T-helper 2 cell (primary cell): ENCODE measurements at places on chromosomes 2 and 18.

DNA sequence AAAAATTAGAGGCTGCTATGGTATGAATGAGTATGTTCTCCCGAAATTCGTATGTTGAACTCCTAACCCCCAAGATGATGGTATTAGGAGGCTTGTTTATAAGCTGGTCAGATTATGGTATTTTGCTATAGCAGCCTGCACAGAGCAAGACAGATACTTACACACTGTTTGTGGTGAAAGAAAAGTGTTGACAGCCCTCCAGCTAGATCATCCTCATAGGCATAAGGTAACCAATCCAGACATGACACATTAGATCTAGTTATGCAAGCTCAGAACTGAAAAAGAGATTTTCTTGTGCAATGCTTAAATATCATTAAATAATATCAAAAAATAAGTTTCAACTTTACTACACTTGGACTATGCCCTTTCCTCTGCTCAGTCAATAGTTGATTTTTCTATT lies 107.1 kb downstream of the ABCA12 start:
- DNase-seq: no peak

GRCh38 chr18:23648456-23648855 lies 14.3 kb downstream of the ANKRD29 start:
- no peak for DNase-seq

DNA sequence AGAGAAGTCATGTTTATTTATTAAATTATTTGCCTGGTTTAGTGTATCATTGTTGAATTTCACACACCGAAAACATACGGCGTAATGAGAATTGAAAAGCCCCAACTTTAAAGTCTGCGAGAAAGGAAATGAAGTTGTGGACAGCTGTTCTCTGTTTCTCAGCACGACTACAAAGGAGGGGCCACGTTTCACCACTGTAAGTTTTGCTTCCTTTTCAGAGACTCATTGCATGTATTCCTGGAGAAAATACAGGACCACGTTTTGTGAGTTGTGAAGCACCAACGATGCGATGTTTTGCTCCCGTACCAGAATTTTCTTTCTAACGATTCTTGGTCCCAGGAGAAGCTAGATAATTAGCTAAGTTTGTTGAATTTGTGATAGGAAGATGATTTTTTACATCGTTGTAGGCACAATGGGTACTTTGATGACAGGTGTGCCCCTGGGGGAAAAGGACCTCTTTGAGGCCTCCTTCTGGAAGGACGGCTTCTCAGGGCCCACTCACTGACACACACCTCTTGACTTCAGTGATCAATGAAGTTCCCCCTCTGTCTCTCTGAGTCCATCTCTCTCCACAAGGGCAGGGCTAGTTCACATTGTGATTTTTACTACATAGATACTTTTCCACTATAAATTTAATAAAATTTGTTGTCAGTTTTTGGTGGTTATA lies 23.7 kb upstream of the ACKR3 start:
- no peak for DNase-seq

DNA sequence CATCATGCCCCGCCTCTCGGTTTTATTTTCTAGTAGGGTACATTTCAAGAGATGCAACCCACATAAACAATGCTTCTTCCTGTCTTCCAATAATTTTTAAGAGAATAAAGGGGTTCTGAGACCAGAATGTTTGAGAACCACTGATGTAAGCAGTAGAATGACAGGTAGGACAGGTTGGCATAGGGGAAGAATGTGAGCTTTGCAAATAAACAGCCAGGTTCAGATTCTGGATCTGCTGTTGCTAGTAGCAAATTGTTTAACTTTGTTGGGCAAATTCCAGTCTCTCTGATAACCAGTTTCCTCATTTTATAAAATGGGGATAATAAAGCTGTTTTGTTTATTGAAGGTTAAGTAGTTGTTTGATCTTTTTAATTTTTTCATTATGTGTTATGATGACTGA lies 32.8 kb downstream of the SOCS6 start:
- DNase-seq: no peak

- DNase-seq: no peak
These were observed 375.1 kb upstream of the ID2 start for GRCh38 chr2:8306530-8307351.

- no peak for DNase-seq
These were observed 69.5 kb upstream of the PELI1 start for GRCh38 chr2:64213532-64214275.

- no peak for DNase-seq
These were observed 6.8 kb downstream of the COPS8 start for GRCh38 chr2:237092506-237092905.

DNA sequence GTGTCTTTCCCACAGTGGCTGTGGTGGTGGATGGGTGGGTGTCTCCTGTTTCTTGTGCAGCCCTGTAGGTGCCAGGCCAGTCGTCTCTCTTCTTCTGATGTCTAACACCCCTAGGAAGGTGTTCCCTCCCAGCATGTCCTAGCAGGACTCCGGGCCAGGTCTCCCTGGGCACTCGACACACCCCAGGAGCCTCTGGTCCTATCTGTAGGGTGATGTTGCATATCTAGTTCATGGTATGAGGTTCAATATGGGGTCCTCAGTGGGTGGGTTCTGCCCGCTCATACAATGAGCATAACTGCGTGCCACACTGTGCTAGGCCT lies 14.4 kb downstream of the NGEF start:
- DNase-seq: no peak

DNA sequence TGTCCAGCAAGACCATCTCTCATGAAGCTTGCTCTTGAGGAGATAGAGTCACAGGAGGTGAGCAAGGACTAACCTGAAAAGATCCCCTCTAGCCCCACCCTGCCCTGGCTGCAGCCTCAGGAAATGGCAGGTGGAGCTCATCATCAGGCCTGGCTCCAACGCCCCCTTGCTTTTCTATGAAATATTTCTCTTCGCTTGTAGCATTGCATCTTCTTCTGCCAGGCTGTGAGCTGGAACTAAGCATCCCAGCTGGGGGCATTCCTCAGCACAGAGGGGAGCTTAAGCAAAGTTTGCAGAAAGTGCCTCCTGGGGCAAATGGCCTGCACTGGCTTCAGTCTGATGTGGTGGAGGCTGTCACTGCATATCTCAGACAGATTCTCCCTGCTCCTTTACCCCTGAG lies 90.1 kb upstream of the LGALSL start:
- no peak for DNase-seq

DNA sequence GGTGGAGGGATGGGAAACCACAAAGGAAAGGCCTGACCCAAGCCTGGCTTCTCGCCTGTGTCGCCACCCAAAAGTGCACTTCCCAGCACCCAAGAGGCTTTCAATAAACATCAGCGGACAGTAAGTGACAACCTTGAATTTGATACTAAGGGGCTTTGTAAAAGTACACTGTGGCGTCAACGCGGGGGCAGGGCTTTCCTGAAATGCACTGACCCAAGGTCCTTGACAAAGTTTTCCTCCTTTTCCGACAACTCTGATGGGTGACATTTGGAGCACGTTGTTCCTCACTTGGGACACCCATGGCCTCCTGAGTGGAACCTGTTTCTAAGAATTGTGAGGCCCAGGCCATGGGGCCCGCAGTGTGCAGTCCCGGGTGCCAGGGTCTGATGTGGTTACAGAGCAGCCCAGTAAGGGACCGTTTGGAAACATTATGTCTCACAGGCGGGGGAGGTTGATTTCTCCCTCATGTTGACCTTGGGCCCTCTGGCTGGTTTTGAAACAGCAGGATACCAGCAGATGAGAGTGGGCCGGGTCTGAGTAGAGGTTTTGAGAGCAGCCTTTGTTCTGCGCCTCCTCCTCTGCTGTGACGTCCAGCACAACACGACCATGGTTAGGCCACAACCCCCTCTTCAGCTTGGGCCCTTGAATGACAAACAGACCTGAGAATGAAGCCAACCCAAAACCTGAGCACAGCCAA lies 2.8 kb upstream of the ZBTB14 start:
- DNase-seq: no peak

DNA sequence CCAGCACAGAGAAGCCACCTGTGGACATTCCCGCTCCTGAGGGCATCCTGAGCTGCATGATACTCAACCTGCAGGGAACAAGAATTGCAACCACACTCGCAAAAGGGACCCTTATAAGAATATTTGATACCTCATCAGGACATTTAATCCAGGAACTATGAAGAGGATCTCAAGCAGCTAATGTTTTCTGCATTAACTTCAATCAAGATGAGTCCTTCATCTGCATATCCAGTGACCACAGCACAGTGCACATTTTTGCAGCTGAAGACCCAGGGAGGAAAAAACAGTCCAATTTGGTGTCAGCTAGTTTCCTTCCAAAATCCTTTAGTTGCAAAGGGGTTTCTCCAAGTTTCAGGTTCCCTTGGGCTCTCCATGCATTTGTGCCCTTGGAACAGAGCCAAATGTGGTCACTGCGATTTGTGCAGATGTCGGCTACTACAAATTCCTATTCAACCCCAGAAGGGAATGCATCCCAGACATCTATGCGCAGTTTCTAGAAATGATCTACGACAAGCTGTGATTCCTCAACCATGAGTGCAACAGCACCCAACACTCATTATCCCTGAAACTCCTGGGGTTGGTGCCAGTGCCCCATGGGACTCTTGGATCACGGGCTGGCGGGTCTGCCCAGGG lies 23.3 kb upstream of the FHOD3 start:
- DNase-seq: no peak

DNA sequence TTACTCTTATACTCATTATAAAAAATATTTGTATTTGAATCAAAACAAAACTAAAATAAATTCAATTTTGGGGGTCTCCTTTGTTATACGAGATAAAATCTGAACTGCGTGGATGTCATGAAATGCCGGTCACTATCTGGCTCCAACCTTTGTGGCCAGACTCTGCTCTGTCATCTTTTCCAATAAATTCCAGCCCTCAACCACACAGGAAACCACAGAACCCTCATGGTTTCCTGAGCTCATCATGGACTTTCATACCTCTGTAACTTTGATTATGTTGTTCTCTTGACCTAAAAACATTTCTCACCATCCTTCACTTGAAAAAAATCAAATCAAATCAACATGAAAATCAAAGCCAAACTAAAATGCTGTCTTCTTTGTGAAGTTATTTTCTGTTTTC lies 724.7 kb downstream of the METTL4 start:
- peak; percentile 1 for DNase-seq

GRCh38 chr2:128311755-128312341 lies 6.8 kb downstream of the HS6ST1 start:
- no peak for DNase-seq

- DNase-seq: no peak
These were observed 58.9 kb downstream of the TET3 start for GRCh38 chr2:74043345-74044329.

GRCh38 chr2:190514676-190515075 lies 19.8 kb downstream of the NEMP2 start:
- DNase-seq: no peak

DNA sequence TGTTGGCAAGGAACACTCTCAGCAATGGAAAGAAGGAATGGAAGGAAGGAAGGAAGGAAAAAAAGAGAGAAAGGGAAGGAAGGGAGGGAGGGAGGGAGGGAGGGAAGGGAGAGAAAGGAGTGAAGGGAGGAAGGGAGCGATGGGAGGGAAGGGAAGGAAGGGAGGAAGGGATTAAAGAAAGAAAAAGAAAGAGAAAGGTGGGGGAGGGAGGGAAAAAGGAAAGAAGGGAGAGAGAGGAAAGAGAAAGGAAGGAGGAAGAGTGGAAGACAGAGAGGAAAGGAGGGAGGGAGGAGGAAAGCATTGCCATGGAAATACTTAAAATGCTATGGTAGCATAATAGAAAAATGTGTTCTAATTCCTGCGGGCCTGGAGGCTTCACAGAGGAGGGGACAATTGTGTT lies 22.4 kb downstream of the TTR start:
- no peak for DNase-seq

- no peak for DNase-seq
These were observed 145.6 kb downstream of the AQP4 start for GRCh38 chr18:26719896-26720295.

DNA sequence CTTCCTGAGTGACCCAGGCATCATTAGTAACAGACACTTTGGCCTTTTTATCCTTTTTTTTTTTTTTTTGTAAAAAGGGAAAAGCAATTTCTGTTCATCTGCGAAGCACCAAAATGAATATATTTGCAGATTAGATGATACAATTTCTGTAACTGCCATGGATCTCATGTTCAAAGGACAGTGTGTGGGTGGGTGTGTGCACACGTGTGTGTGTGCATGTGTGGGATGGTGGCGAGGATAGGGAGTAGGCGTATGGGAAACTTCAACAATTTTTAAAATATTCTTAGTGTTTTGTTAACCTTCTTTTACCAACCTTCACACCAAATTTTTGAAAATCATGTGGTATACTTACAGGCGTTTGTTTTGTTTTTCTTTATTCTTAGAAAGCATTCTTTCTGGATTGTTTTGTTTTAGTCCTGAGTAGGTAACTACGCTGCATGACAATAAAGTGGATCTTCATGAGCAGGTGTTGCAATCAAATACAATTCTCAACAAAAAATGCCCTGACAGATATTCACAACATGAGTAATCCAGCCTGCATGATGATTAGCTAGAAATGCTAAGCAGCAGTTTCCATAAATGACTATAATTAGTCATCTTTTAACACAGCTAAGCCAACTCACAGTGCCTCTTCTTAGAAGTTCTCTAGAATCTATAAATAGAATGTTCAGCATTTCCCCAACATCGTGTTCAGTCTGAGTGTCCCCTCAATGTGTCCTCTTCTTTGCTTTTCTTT lies 53.5 kb upstream of the RMDN2 start:
- no peak for DNase-seq

- DNase-seq: peak; percentile 74
These were observed 89.5 kb downstream of the ZFP36L2 start for GRCh38 chr2:43136876-43137275.

DNA sequence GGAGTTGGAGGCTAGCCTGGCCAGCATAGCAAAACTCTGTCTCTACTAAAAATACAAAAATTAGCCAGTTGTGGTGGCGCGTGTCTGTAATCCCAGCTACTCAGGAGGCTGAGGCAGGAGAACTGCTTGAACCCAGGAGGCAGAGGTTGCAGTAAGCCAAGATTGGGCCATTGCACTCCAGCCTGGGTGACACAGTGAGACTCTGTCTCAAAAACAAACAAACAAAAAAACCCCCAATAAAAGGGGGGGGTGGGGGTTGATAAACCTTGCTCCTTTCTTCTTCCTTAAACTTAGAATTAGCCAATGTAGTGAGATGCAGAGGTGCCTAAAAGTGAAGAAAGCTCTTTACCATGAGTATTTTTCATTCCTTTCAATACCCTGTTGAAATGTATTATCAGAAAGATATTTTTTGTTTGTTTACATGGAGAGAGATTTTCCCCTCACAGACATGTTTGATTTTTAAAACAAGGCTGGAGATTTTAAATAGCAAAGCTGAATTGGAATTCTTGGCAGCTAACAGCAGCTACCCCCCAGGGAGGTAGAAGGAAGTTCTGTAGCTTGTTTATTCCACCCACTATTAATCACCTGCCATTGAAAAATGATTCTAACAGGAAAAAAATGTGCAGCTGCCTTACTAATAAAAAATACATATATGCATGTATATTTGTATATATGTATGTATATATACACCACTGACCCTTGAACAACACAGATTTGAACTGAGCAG lies 48.6 kb downstream of the GYPC start:
- DNase-seq: no peak
